ENCODE measurements at places on chromosomes 5 and 9.

GRCh38 chr5:73095564-73096238 is 24.7 kb upstream of the TMEM171 start:
- DNase-seq: no peak

DNA sequence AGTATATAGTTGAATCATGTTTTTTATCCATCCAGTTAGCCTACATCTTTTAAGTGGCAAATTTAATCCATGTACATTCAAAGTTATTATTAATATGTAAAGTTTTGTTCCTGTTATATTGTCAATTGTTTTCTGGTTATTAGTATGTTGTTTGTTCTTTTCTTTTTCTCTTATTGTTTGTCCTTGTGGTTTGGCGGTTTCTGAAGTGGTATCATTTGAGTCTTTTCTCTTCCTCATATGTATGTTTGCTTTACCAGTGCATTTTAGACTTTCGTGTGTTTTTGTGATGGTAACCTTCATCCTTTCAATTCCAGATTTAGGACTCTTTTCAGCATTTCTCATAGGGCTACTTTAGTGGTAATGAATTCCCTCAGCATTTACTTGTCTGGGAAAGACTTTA is 130.4 kb upstream of the RFX3 start:
- DNase-seq: no peak

GRCh38 chr5:119302916-119303897 is 52.6 kb upstream of the TNFAIP8 start:
- no peak for DNase-seq

- no peak for DNase-seq
Measured at GRCh38 chr9:1532171-1532570, 482.0 kb downstream of the DMRT2 start.

DNA sequence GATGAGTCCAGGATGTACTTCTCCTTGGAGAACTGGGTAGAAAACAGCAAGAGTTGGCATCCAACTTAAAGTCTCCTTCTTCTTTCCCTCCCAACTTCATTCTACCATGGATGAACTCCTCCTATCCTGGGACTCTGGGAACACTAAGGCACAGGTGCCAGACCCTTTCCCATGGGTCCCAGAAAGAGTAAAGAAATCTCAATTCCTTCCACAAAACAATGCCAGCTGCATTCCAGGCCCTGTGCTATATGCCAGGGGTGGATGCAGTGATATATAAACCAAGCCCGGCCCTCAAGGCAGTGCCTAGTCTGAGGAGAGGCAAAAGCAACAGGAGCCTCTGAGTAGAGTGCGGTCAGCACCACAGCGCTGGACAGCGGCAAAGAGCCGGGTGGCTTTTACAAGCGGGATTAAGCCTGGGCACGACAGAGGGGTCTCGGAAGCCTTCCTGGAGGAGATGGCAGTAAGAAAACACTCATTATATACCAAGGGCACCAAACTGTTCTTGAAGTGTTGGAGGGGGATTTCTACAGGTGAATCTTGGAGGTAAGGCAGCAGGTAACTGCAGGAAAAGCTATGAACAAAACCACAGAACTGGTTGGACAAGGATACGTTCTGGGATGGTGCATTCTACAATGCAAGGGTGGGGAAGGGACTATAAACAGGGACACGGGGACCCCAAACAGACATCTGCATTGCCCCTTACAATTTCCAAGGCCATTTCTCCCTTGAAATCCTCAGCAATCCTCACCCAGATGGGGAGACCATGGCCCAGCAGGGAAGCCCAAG is 16.4 kb upstream of the TOR2A start:
- no peak for DNase-seq

Measured in activated T-cell treated with anti-CD3 and anti-CD28 coated beads, Interleukin-2, amount 50 U/mL, for 4 hours (primary cell).